NCI-H1105 (cell line): ENCODE measurements at places on chromosomes 12 and 14.

- no peak for DNase-seq
Measured at GRCh38 chr12:120214626-120215356, 13.9 kb upstream of the RPLP0 start.

DNA sequence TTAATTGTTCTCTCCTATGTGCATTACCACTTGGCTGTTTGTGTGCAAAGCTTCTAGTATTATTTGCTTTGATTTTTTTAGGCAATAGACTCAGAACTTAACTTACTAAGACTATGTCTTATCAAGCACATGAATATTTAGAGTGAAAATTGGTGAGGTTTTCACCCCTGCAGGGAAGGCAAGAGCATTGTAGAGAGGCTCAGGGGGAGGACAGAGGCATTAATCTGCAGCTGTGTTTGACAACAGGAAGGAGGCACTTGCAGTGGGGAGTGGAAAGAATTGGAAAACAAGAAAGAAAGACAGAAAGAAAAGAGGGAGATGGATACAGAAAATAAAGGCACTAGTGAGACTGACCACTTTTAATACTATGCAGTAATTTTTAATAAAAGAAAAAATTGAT is 431.6 kb downstream of the PDZRN4 start:
- DNase-seq: no peak

GRCh38 chr12:46005151-46005797 is 14.9 kb upstream of the SCAF11 start:
- no peak for DNase-seq

GRCh38 chr14:75518625-75519024 is 3.6 kb upstream of the BATF start:
- DNase-seq: no peak

DNA sequence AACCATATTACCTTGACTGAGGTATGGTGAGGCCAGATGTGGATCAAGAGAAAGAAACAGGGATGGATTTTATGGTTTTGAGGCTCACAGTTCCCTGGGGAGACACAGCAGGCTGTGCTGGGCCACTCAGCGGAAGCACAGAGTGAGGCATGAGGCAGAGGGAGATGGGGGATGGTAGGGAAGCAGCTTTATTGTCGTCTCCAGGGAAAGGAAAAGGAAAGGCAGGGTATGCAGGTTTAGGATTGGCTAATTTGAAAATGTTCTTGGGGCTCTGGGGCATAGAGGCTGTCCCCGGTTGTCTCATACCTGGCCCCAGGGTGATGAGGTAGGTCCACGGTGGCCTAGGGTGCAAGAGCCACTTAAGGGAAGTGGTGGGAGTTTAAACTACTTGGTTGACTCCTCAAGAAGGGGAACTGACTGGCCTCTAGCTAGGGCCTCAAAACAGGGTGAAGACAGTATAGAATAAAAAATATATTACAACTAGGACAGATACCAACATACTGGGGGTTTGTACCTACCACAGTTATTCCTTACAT is 322.8 kb downstream of the RGS6 start:
- DNase-seq: no peak

- no peak for DNase-seq
Measured at GRCh38 chr12:73181244-73181643, 909.1 kb downstream of the TRHDE start.

DNA sequence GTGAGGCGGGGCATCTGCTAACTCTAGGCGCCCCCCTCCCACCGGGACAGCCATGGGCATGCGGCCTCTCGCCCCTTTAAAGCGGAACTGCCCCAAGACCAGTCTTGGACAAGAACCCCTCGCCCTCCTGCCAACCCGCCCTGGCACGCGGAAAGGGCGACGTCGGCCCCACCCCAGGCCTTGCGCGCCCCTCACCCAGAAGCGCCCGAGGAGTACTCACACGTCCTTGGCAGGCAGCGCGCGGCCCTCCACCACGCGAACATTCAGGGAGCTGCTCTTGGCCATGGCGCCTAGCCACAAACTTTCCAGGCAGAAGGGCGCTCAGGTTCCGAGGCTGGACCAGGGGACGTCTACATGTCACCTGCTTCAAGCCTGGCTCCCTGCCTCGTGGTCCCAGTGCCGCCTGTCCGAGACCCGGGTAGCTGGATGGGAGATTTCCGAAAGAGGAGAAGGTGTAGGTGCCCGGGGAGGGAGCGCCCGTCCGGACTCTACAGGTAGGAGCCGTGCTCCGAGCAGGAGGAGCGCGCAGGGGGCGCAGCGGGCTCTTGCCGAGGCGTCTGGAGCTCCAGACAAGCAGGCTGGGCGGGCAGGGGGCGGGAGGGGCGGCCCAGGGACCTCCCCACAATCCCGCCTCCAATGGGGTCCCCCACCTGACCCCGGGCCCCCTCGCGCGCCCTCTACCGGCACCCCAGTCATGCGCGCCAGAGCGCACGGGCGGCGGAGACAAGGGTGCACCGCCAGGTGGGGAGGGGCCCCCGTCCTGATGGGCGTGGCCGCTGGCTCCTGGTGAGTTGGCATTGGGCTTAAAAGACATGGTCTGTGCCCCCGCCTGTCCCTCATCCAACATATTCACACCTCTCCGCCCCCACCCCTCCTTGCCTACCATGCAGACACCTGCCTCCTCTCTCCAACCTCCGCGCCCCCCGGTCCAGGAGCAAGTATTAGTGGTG is at the start of gene RASAL1:
Gene RASAL1 (minus strand): TSS at position 584 of the 950 bp plus-strand sequence. CDS start 299 bp downstream, at position 285.
- peak; percentile 94 for DNase-seq

GRCh38 chr14:100440758-100441203 is 117.6 kb downstream of the SLC25A47 start:
- no peak for DNase-seq

DNA sequence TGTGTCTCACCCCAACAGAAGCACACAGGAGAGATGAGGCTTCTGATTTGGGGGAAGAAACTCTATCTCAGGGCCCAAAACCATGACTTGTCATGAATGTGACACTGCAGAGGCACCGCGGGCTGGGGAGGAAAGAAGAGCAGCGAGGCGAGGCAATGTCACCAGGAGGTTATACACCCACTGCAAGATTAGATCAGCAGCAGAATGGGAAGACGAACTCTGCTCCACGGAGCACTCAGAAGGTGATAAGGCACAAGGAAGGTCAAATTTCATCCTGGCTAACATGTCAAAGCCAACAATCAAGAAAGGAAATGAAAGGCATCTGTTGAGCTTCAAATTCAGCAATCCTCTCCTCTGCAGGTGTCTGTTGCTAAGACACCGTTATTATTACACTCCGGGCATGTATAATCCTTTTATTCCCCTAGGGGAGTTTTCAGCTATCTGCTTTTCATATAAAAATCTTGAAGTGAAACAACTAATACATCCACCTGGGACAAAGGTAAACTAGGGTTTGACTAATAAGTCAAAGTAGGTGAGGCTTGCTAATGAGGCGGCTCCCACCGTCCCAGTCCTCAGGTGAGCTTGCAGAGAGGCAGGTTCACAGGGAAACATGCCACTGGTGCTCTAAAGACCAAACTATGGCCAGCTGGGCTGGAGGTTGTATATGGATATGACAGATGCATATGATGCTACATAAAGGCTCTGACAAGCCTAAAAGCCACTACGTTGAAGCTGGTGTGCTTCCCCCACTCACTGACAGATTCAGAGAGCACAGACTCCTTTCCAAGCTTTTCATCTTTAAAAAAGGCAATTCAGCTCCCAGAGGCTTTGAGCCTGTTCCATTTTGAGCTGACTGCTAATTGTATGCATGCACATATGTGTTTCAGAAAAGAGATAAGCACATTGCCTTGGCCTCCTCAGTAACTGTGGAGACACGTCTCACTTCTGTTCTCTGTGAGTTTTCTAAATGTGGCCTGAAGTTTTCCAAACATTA is 221.2 kb downstream of the NELL2 start:
- peak; percentile 32 for DNase-seq

- no peak for DNase-seq
Measured at GRCh38 chr12:119363490-119363889, 29.0 kb downstream of the CCDC60 start.

DNA sequence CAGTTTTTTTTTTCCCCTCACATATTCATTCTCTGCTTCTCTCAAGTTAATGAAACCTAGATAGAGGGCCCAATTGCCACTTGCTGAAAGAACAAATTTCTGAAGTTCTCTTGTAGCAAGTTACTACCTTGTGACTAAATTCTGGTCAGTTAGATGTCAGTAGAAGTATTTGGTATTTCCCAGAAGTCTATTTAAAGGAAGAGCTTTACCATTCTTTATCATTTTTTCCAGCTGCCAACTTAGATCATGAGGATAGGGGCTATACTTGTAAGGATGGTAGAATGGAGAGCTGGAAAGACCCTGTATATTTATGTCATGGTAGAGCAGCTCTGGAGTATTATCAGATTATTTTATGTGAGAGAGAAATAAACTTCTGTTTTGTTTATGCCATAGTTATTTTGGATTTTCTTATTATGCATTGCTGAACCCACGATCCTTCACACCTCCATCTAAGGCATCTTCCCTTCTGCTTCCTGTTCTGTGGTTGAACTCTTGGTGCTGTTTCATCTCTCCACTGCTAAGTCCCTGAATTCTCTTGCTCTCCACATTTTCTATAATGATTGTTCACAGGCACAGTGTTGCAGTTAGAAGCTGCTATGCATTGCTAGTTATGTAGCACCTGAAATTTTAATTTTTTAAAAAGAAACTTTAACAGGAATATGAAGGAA is 25.9 kb downstream of the FUT8 start:
- DNase-seq: no peak

GRCh38 chr12:116710370-116711150 is 27.3 kb downstream of the SPRING1 start:
- DNase-seq: no peak

DNA sequence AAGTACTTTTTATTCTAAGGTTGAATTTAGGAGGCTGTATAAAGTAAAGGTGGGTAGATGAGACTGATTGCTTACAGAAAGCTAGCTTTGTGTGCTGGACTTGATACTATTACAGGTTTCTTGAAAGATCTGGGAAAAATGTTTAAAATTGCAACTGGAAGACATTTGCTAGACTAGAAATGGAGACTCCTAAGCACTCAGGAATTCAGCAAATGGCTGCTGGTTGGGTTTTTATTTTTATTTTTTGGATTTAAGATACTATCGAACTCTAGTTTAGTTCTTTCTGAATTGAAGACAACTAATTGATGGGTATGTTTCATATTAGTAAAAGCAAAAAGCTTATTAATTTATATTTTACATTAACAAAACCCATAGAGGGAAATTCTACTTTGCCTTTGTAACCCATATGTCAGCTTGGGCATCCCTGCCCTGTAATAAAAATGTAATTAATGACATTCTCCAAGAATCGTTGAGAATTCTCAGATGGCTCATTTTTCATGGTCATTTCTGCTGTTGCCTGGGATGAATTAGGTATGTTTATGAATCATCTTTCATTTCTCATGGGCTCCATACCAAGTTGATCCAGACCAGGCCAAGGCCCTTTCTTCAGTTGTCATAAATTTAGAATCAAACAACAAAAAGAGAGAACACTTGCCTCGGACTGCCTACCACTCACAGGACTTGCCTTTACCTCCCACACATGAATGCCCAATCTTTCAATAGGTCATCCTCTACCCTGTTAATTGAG is 102.1 kb downstream of the ERGIC2 start:
- DNase-seq: no peak

DNA sequence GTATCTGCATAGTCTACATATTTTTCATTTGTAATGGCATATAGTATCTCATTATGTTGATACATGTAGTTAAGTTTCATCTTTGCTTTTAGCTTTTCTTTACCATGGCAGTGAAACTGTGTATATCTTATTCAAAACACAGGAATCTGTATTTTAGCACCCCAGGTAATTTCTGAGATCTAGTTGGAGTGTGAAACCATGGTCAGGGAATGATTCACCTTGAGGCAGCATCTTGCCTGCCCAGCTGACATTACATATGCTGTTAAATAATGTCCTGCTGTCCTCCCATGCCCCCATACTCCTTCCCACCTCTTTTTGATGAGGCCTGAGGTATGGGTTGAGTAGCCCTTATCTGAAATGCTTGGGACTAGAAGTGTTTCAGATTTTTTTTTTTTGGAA is 125.4 kb upstream of the ATF1 start:
- DNase-seq: no peak

- no peak for DNase-seq
Measured at GRCh38 chr14:98168211-98168985, 1103.6 kb downstream of the BCL11B start.

GRCh38 chr14:77245820-77246219 is 25.2 kb downstream of the NGB start:
- DNase-seq: no peak

DNA sequence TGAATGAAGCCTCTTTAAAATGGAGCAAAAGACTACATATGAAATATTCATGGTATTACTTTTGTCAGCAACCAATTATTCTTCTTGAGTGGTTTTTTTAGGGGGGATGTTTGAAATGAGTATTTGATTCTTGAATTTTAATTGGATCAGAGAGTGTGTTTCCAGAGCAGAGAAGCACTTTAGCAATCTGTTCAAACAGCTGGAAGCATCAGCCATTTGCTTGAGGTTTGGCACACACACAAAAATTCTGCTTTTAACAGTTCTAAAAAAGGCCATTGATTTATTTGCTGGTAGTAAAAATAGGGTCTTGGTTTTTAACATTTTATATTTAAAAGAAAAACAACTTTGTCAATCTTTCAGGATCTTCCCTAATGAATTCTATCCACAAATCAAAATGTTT is 292.7 kb downstream of the LRFN5 start:
- peak; percentile 93 for DNase-seq

- no peak for DNase-seq
Measured at GRCh38 chr12:78645956-78646355, 218.6 kb upstream of the SYT1 start.

DNA sequence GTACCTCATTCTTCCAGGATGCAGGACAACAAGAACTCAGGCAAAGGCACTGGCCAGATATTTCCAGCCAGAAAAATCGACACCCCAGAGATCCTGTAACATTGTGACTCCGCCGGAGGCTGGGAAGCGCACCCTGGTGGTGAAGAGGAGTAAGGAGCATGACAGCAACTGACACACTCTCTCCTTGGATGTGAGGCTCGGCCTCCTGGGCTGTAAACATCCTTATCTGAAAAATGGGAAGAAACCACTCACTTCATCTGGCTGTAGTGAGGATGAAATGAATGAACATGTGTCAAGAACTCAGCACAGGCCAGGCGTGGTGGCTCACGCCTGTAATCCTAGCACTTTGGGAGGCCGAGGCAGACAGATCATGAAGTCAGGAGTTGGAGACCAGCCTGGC is 27.5 kb downstream of the TCHP start:
- peak; percentile 15 for DNase-seq

DNA sequence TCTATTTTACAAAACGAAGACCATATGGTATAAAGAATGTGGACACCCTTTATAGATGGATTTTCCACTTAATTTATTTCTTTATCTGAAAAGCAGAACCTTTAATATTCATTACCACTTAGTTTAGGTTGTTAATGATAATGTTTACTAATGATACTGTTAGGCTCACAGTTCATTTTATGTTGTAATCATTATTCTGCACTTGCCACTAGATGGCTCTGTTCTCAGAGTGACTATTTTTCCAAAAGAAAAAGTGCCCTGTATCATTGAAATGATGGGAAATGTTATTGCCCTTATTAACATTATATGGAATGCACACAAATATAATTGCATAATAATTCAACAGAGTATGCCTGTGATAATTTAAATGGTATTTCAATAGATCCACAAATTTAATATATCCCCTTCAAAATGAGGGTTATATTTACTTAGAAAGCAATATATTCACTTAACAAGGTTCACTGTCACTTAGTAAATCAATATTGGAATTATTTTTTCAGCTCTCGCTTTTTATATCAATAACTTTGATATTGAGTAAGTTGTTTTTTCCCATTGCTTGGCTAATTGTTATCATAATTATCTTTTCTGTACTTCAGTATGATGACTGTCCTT is 95.7 kb downstream of the PDE3A start:
- peak; percentile 16 for DNase-seq
